ENCODE measurements at places on chromosomes 2 and 18. TPM values are rescaled to one million over a fixed set of nuclear protein-coding genes. Genes with fewer than 3 reads are reported as not detected.

GRCh38 chr18:5066380-5066977 is 130.6 kb downstream of the AKAIN1 start:
- H3K4me1 ChIP-seq = no peaks in the 10 kb centered on the region
- no peaks in the 10 kb centered on the region for H3K36me3 ChIP-seq
- H3K27me3 ChIP-seq = peaks cover 3% of the 10 kb centered on the region
- peak; percentile 51 for DNase-seq
- no peak overlapping the region for H3K27ac ChIP-seq

DNA sequence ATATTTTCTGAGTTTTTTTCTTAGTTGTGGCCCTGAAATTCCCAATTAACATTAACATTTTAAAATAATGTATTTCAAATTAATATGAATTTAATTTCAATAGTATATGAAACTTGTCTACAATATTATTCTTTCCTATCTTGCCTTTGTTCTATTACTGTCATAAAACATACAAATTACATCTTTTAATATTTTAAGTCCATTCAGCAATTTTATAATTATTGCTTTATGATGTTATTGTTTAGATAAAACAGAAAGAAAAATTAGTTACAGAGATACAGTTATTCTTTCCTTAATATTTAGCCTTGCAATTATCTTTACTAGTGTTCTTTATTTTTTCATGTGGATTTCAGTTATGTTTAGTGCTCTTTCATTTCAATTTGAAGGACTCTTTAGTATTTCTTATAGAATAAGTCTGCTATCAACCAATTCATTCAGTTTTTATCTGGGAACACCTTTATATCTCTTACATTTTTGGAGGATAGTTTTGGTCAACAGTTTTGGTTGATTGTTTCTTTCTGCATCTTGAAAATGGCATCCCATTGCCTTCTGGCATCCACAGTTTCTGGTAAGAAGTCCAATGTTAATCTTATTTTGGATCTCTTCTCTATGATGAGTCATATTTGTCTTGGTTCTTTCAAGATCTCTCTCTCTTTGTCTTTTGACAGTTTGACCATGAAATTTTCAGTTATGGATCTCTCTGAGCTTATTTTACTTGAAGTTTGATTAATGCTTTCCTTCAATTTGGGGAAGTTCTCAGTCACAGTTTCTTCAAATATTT is 76.9 kb upstream of the CHST9 start:
- H3K4me1 ChIP-seq = no peaks in the 10 kb centered on the region
- no peaks in the 10 kb centered on the region for H3K36me3 ChIP-seq
- no peaks in the 10 kb centered on the region for H3K27me3 ChIP-seq
- H3K4me3 ChIP-seq = no peak overlapping the region

- peaks cover 7% of the 10 kb centered on the region for H3K36me3 ChIP-seq
- no peak overlapping the region for H3K4me3 ChIP-seq
- H3K27me3 ChIP-seq = no peaks in the 10 kb centered on the region
Observed at GRCh38 chr2:96245609-96246390, 20.0 kb downstream of the TMEM127 start.

GRCh38 chr2:28639836-28640235 is 111.8 kb upstream of the PPP1CB start:
- H3K36me3 ChIP-seq = no peaks in the 10 kb centered on the region
- no peaks in the 10 kb centered on the region for H3K27me3 ChIP-seq
- H3K27ac ChIP-seq = no peak overlapping the region
- H3K4me3 ChIP-seq = no peak overlapping the region
- H3K4me1 ChIP-seq = peaks cover 19% of the 10 kb centered on the region

GRCh38 chr2:4965556-4966320 is 726.4 kb upstream of the SOX11 start:
- no peaks in the 10 kb centered on the region for H3K36me3 ChIP-seq
- no peak for DNase-seq
- no peaks in the 10 kb centered on the region for H3K27me3 ChIP-seq

- H3K27ac ChIP-seq = no peak overlapping the region
- H3K4me3 ChIP-seq = no peak overlapping the region
- no peaks in the 10 kb centered on the region for H3K4me1 ChIP-seq
- no peaks in the 10 kb centered on the region for H3K27me3 ChIP-seq
Observed at GRCh38 chr2:150538651-150539201, 51.3 kb upstream of the RND3 start.

DNA sequence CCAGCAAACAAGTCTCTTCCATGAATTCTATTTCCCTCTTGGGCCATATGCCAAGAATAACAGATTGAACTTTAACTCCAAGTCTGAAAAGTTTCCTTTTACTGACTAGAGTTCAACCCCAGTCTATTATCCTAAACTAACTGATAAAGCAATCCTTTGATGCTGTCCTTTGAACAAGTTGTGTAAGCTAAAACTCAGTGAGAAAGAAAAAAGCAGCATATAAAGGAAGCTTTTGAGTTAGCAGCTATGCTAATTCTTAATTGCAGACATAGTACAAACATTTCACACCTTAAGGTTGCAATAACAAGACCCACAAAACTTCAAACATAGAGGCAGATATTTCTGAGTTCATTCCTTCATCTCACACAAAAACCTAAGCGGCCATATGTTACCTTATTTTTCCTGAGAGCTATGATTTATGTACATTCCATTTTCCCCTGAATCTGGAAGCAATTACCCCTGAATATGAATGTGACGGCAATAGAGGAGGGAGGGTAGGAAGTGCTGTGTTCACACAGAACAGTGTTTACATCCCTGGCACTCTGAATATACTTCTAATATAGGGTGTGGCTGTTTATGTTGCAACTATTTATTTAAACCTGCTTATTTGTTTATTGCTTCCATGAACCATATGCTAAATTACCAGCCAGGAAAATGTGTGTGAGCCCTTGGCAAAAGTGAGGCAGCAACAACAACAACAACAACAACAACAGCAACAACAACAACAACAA is 180.6 kb downstream of the IRS1 start:
- H3K4me3 ChIP-seq = no peak overlapping the region
- peaks cover 5% of the 10 kb centered on the region for H3K27me3 ChIP-seq
- DNase-seq = no peak
- no peak overlapping the region for H3K27ac ChIP-seq
- no peaks in the 10 kb centered on the region for H3K36me3 ChIP-seq

DNA sequence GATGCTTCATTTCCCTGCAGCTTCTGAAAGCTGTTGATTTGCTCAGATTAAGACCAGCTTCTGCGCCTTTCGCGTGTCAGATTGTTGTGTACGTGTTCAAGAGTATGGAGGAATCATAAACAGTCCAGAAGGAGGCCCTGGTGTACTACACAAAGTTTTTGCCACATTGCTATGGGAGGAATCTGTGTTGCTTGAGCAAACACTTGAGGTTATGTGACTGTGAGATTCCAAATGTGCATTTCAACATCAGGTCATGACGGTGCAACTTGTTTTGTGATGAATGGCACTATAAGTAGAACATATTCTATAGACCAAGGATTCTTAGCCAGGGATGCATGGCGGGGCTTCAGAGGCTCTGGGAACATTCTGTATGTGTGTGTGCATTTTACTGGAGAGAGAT is 35.0 kb downstream of the SRSF7 start:
- peak overlapping the region; percentile 41 for H3K27ac ChIP-seq
- H3K4me3 ChIP-seq = no peak overlapping the region
- peaks cover 66% of the 10 kb centered on the region for H3K36me3 ChIP-seq
- peaks cover 59% of the 10 kb centered on the region for H3K4me1 ChIP-seq

- H3K4me1 ChIP-seq = no peaks in the 10 kb centered on the region
- no peaks in the 10 kb centered on the region for H3K36me3 ChIP-seq
- no peak overlapping the region for H3K27ac ChIP-seq
- peak; percentile 38 for DNase-seq
- H3K4me3 ChIP-seq = no peak overlapping the region
- no peaks in the 10 kb centered on the region for H3K27me3 ChIP-seq
Observed at GRCh38 chr2:137467246-137467862, 496.9 kb upstream of the HNMT start.

DNA sequence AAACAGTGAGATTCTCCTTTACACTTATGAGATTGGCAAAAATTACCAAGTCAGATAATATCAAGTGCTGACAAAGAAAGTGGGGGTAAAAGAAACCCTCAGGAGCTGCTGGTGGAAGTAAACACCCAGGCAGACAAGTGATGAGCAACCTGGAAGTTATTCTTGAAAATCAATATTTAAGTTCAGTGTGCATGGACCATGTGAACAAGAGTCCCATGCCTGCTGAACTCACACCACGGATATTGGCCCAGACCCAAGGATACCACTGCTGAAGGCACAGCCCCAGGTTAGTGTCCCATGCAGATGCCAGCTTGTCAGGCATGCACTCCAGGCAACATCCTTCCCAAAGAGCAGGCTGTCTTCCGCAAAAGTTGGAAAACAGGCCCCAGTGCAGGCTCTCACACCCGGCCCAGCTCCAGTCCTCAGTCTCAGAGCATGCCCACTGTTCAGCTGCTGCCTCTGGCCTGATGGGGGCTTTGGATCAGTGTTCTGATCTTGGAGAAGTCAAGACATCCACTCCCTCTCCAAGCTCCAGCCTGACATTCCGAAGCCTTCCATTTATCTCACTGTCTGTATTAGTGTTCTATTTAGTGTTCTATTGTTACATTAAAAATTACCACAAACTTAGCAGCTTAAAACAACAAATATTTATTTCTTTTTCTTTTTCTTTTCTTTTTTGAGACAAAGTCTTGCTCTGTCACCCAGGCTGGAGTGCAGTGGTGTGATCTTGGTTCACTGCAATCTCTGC is 70.0 kb downstream of the HS1BP3 start:
- peaks cover 8% of the 10 kb centered on the region for H3K36me3 ChIP-seq
- no peak overlapping the region for H3K4me3 ChIP-seq
- no peaks in the 10 kb centered on the region for H3K27me3 ChIP-seq
- peaks cover 26% of the 10 kb centered on the region for H3K4me1 ChIP-seq

DNA sequence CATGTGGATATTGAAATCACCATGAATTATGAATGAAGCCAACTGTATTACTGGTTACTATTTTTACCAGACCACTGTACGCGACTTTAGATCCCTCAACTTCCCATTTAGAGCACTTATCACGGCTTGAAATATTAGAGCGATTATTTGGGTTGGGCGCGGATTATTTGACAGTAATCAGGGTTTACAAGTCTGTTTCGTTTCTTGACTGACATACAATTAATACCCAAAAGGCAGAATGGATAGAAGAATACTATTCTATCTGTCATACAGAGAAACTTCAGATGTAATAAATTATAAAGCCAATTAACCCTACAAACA is 496 bp upstream of the NAPG start:
- H3K27me3 ChIP-seq = peaks cover 6% of the 10 kb centered on the region
- no peaks in the 10 kb centered on the region for H3K36me3 ChIP-seq
- peak overlapping the region; percentile 89 for H3K4me3 ChIP-seq
- H3K27ac ChIP-seq = peak overlapping the region; percentile 88

DNA sequence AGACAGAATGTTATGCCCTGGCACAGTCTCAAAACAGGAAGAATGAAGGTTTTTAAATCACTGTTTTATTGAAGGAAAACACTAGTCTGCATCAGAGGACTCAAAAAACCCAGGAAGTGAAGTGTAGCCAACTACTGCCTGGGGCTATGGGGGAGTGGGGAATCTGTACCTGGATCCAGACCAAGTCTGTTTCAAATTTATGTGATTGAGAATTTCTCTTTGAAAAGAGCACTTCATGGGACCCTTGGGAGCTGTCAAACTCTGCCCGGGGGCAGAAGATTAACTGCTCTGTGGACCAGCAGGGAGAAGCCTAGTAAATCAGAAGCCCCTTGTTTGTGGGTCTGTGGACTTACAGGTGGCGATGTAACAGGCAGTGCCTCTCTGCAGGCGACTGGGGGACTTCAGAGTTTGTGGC is 45.3 kb upstream of the TANC1 start:
- DNase-seq = no peak
- H3K36me3 ChIP-seq = no peaks in the 10 kb centered on the region

- H3K4me1 ChIP-seq = peaks cover 53% of the 10 kb centered on the region
- no peaks in the 10 kb centered on the region for H3K27me3 ChIP-seq
- H3K27ac ChIP-seq = peak overlapping the region; percentile 96
- peak; percentile 45 for DNase-seq
- peaks cover 27% of the 10 kb centered on the region for H3K36me3 ChIP-seq
- peak overlapping the region; percentile 99 for H3K4me3 ChIP-seq
Observed at GRCh38 chr18:62187543-62188510, 772 bp downstream of the RELCH start.

DNA sequence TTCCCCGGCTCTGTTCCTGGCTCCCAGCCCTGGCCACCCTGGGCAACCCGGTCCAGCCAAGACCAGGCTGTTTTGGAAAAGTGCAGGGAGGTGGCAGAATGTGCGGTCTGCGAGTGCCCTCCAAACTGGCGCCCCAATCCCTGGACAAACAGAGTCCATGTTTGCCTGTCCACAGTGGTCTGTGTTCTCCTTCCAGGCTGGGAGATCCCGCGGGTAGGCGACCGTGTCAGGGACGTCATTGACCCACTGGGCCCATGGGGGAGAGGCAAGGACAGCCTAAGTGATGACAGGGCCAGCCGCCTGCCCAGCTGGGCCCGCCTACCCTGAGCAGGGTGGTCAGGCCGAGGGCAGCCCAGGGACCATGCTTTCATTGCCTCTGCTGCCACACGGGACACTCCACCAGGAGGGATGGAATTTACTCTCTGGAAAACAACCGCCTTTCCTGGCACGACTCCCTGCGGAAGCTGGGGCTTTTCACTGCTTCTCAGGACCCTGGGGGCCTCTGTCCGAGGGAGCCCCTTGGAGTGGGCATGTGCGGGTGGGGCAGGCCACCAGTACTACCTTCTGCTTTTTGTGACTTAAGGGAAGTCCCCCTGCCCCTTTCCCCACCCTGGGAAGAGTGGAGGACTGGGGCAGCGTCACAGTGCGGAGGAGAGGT is 20.1 kb downstream of the CYP26B1 start:
- H3K4me3 ChIP-seq = no peak overlapping the region
- H3K36me3 ChIP-seq = no peaks in the 10 kb centered on the region
- H3K27ac ChIP-seq = no peak overlapping the region
- DNase-seq = no peak
- no peaks in the 10 kb centered on the region for H3K4me1 ChIP-seq

Gene NCKAP5
- not detected for total RNA-seq

Gene HOXD8
- not detected for total RNA-seq

Gene REG1B
- not detected for total RNA-seq

Gene CENPA
- 32.5 TPM for total RNA-seq

Gene MC4R
- not detected for total RNA-seq

Gene LHCGR
- total RNA-seq = not detected

Gene NMUR1
- total RNA-seq = 0.09 TPM

Gene MYO3B
- 0.20 TPM for total RNA-seq

All from activated CD8-positive, alpha-beta T cell treated with anti-CD3 and anti-CD28 coated beads for 36 hours (primary cell).